Left ventricle myocardium superior (tissue), 1 donor: ENCODE measurements at places on chromosomes 2 and 18.
A peak's percentile ranks its signal among the peaks of the same experiment; 100 is the strongest.

- DNase-seq, result peak; percentile 76
Measured at GRCh38 chr2:127025359-127026166, 81.4 kb downstream of the BIN1 start.

GRCh38 chr2:11805024-11805423 lies 58.6 kb downstream of the LPIN1 start:
- no peak for DNase-seq

DNA sequence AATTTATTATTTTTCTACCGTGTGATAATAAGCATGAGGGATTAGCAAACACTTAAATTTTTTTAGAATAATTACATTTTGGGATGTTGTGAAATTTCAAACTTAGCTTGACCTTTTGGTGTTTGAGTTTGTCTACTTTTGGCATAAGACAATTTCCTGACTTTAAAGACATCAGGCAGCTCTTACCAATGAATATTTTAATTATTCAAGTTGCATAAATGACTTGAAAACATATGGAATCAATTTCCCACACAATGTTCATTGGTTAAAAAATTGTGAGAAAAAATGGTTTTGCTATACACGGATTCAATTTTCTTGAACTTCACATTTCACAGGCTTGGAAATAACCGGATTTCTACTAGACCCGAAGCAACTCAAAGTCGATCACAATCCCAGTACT lies 243.4 kb downstream of the IKZF2 start:
- no peak for DNase-seq

- peak; percentile 40 for DNase-seq
Measured at GRCh38 chr18:44507729-44508325, 172.9 kb upstream of the SETBP1 start.

GRCh38 chr2:46096260-46096659 lies 200.9 kb upstream of the EPAS1 start:
- no peak for DNase-seq

DNA sequence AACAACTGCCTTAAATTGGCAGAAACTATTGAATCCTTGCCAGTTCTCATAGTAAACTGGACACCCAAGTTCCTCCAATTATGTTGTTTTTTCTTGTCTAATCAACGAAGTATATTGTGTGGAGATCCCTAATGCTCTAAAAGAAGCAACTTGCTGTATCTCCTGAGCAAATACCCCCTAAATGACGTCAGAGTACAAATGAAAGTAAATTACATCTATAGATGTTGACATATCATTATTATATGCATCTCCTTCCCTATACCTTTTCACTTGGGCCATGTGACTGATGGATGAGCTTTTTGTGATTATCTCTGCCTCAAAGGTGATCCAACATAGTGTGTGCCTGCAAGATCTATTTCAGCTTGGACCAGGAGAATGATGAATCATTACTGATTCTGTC lies 159.4 kb downstream of the CCDC148 start:
- DNase-seq, result no peak

DNA sequence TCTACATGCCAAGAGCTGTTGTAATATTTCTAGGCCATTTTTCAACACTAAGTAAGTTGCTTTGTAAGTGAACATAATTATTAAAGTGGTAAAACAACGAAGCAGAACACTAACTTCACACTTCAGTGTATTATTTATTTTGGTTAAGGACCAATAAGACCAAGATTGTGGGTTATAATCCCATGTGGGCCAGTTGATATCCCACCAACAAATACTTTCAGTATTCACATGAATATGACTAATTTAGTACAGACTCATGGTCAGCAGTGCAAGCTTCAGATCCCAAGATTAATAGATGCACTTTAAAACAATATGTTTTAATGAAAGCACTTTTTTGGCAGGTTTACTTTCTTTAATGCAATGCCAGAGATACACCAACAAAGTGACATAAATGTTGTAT lies 154.3 kb downstream of the LCLAT1 start:
- DNase-seq, result no peak

DNA sequence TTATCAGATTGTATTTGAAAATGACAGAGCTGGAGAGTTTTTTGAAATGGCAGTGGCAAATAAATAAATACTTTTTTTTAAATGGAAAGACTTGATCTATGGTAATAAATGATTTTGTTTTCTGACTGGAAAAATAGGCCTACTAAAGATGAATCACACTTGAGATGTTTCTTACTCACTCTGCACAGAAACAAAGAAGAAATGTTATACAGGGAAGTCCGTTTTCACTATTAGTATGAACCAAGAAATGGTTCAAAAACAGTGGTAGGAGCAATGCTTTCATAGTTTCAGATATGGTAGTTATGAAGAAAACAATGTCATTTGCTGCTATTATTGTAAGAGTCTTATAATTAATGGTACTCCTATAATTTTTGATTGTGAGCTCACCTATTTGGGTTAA lies 30.9 kb downstream of the CD28 start:
- no peak for DNase-seq

DNA sequence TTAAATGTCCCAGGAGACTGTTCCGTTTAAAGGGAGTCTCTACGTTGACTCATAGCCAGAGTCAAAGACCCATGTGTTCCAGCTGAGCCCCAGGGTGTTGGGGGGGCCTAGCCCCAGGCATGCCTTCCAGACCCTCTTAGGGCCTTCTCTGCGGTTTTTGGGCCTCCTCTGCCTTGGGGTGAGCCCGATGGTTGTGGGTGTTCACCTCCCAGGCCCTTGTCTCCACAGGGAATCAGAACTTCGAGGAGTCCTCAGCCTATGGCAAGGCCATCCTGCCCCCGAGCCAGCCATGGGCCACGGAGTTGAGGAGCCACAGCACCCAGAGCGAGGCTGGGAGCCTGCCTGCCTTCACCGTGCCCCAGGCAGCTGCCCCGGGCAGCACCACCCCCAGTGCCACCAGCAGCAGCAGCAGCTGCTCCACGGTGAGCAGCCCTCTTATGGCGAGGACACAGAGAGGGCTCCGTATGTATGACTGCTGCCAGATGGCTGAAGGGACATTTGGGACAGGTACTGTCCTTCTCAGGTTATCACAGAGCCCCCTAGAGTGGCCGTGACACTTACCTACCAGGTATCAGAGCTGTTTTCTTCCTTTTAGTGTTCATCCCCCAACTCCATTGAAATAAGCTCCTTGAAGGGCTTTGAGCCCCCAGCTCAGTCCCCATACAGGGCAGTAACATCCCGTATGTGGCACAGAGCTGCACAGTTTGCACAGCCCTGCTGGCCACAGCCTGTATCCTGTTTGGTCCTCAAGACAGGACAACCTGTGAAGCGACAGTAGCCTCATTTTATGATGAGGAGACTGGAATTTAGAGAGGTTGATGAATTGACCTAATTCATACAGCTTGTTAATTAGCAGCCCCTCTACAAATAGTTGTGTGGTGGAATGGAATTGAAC lies 80.7 kb downstream of the EPAS1 start:
- DNase-seq, result no peak

DNA sequence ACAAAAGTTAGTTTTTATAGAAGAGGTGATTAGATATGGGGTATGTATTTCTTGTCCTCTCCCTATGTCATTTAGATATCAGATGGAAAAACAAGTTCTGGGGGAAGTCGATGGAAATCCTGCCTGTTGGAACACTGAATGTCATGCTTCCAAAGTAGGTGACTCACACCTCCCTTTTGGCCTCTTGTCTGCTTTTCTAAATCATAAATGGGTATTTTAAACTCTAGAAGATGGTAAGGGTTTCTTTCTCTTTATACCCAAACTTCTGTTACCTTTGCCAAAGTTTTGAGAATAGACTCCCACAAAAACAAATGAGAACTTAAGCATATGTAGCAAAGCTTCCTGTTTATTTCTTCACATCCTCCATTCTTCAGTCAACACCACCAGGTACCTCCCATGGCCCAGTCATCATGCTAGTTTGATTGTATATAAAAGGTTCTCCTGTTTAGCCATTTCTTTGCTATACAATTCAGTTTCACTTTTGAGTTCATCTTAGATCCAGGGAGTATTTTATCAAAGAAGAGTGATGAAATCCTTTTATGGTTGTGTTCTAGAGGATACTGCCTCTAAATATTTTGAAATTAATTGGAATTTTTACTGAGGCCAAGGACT lies 63.9 kb downstream of the PRKRA start:
- no peak for DNase-seq

- no peak for DNase-seq
Measured at GRCh38 chr2:45293182-45293581, 283.9 kb upstream of the SIX2 start.

DNA sequence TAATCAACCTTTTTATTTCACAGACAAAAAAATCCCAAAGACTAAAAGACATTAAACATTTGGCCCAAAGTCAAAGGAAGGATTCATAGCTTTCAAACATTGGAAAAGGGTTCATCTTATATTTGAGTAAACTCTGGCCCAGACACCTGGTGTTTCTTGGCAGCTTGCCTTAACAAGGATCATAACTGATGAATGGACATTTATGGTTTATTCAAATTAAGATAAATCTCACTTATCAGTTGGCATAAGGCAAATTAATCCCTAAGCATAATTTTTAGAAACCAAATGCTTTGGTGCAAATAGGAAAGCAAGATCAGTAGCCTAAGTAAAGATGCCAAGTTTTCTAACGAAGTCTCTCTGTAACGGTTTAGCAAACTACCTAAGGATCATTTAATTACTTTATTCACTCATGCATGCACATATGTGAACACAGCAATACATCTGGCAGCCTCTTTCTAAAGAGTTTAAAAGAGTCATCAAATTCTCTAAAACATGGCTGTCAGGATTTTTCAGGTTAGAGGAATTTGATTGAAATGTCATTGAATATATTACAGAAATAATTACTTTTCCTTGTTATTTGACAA lies 323.4 kb upstream of the RBMS1 start:
- DNase-seq, result no peak

DNA sequence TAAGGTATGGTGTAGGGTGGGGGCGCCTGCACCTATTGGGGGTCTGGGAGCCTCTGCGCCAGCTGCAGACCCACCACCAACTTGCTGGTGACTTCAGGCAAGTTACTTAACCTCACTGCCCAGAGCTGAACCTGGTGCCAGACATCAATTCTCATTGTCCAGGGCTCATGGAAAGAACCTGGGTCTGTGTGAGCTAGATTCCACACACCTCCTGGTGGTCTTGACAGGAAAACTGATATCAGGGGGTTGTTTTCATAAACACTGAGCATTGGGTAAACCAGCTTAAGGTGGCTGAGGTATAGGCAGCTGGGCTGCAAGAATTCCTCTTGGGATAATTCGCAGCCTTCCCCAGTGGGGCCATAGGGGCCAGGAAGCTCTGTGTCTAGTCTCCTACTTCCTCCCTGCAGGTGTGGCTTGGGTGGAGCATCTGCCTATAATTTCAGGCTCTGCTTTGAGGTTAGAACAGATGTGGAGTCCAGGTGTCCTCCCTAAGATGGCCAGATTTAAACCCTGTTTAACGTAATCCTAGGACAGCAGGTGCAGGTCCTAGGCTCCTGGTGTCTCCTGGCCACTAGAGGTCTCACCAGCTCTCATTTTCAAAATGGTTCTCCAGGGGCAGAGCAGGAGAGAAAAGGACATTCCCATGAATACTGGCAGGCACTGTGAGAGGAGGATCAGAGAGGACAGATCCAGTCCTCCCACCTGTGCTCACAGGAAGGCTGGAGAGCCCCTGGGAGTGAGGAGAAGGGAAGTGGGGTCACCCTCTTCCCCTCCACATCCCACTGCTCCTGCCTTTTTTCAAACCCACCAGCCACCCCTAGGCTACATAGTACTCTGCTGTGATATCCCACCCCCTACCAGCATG lies 100.4 kb upstream of the SMAD2 start:
- no peak for DNase-seq

- DNase-seq, result no peak
Measured at GRCh38 chr2:212274215-212274614, 264.4 kb downstream of the ERBB4 start.

GRCh38 chr2:109201465-109202327 lies 72.7 kb downstream of the SH3RF3 start:
- DNase-seq, result no peak

DNA sequence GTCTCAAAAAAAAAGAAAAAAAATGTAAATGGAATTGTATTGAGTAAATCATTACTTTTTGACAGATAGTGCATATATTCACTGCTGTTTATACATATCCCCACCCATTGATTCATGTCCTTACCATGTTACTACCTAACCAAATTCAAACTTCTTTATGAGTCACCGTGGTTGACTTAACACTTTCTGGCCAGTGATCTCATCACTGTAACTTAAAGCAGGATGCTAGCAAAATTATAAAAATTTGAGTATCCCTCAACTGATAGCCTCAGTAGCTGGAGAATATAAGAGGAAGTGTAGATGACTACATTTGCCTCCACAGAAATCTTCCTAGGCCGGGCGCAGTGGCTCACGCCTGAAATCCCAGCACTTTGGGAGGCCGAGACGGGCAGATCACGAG lies 13.4 kb downstream of the CNOT9 start:
- DNase-seq, result no peak

DNA sequence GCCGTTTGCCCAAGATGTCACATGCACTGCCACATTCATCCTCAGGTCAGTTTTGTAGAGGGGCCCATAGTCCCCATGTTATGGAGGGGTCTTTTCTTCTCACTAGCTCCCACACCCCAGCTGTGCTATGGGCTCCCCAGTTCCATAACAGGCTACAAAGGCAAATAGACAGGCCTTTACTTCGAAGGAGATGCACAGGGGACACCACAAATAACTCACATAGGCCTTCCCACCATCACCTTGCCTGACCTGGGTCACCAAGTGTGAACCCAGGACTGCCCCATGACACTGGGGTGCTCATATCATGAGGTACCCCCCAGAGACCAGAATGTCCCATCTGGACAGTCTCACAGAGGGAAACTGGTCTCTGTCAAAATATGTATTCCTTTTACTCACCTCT lies 15.0 kb upstream of the INO80C start:
- DNase-seq, result no peak

DNA sequence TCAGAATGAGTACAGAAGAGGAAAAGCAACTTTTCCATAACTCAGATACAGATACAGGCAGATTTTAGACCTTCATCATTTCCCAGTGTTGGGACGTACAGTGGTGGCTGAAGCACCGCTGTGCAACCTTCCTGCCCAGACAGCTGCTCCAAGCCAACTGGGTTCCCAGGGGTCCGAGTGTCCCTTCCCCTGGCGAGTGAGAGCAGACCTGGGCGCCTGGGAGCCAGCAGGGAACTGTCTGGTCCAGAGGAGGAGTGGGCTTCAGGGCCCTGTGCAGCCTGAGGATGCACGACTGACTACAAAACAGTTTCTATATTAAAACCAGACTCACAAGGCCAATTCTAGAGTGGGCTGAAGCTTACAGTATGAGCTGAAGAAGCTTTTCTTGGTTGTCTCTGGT lies 11.1 kb upstream of the OR6B2 start:
- no peak for DNase-seq

- no peak for DNase-seq
Measured at GRCh38 chr2:235806986-235807750, 313.3 kb downstream of the AGAP1 start.

DNA sequence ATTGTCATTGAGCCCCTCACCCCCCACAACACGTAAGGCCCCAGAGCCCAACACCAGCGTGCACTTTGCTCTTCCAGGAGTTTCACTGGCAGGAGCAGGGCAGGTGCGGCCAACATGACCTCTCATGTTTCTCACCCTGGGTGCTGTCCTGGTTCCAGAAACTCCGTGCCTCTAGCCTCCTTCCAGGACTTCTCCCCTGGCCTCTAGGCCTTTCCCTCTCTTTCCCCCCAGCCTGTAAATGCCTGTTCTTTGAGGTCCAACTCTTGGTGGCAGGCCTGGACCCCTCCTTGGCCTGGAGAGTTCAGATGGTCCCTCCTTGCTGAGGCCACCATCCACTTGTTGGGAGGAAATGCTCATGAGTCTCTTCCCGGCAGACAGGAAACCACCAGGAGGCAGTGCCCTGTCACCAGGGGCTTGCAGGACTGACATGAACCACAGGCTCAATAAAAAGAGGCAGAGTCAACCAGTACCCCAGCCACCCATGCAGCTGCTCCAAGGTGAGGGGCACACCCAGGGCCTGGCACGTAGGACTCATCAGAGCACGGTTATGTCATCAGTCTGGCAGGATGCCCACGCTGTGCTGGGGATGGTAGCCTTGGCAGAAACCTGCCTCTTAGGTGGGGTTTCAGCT lies 1.5 kb downstream of the MALL start:
- peak; percentile 44 for DNase-seq
